ENCODE measurements at places on chromosomes 2 and 18. TPM values are rescaled to one million over a fixed set of nuclear protein-coding genes. Genes with fewer than 3 reads are reported as not detected.

Gene CYTIP
- total RNA-seq: not detected

Gene CD8B2
- not detected for total RNA-seq

Gene GREB1
- not detected for total RNA-seq

Gene ITPRIPL1
- total RNA-seq: 0.99 TPM

Gene HTR2B
- total RNA-seq: not detected

Gene HK2
- total RNA-seq: 34.5 TPM

Gene REG3A
- not detected for total RNA-seq

Gene TMEM198
- total RNA-seq: 0.93 TPM
